HepG2 (cell line): ENCODE measurements at places on chromosomes 3 and 15. TPM values are rescaled to one million over a fixed set of nuclear protein-coding genes. Genes with fewer than 3 reads are reported as not detected.
A peak's percentile ranks its signal among the peaks of the same experiment; 100 is the strongest.

DUOX2 gene
- 0.08 and 0.27 TPM in 2 replicates for polyA plus RNA-seq

TPRG1 gene
- 0.09 and 0.17 TPM in 2 replicates for polyA plus RNA-seq

NSUN3 gene
- polyA plus RNA-seq: 3.2 and 3.6 TPM in 2 replicates

BLM gene
- 2.8 and 5.1 TPM in 2 replicates for polyA plus RNA-seq

KLHL6 gene
- polyA plus RNA-seq: not detected in 2 replicates

SLC22A14 gene
- polyA plus RNA-seq: 0.03 TPM in 1 of 2 replicates, not detected in the other

PP2D1 gene
- not detected in 2 replicates for polyA plus RNA-seq

UNC13C gene
- not detected in 2 replicates for polyA plus RNA-seq

GRCh38 chr3:189320511-189320910, 148.7 kb downstream of the TPRG1 start:
- DNase-seq: no peak
- H3K36me3 ChIP-seq: no peaks in the 10 kb centered on the region
- H3K27ac ChIP-seq: no peak overlapping the region
- H3K4me1 ChIP-seq: peaks cover 23% of the 10 kb centered on the region

- no peaks in the 10 kb centered on the region for H3K36me3 ChIP-seq
- 0 out of 2 replicates have a peak, but pooled peaks cover 9% of the 10 kb centered on the region for H3K4me1 ChIP-seq
- no peak overlapping the region for H3K27ac ChIP-seq
- H3K4me3 ChIP-seq: no peak overlapping the region
- H3K27me3 ChIP-seq: no peaks in the 10 kb centered on the region; the same call in 2 of the 3 replicates
Measured at GRCh38 chr3:4906107-4906621, 73.1 kb upstream of the BHLHE40 start.

- no peaks in the 10 kb centered on the region for H3K36me3 ChIP-seq
- H3K27me3 ChIP-seq: no peaks in the 10 kb centered on the region
- DNase-seq: no peak
- H3K4me3 ChIP-seq: no peak overlapping the region
Measured at GRCh38 chr15:34055868-34056595, 17.0 kb upstream of the AVEN start.

DNA sequence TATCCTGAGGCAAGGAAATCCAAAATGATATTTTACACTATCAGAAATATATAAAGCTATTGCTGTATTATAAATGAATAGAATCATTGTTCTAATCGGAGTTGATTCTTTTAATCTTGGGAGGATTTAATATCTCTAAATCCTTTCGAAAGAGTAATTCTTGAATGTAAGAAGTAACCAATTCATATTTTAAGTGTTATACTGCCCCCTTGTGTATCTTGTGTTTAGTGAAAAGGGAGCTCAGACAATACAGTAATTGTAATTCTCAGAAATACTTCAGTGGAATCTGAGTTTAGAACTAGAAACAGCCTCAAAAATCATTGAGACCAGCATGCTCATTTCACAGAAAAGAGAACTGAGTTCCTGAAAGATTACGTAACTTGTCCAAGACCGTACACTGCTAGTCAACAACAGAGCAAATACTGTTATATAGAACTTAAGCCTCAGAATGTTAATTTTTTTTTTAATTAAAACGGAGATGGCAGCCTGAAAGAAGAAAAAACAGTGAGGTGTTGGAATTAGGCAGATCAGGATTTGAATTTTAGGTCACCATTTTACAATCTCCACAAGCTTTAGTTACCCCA, 42.9 kb downstream of the PLCH1 start:
- no peak overlapping the region for H3K27ac ChIP-seq
- H3K4me3 ChIP-seq: no peak overlapping the region
- no peaks in the 10 kb centered on the region for H3K36me3 ChIP-seq
- peak; percentile 62 for DNase-seq

DNA sequence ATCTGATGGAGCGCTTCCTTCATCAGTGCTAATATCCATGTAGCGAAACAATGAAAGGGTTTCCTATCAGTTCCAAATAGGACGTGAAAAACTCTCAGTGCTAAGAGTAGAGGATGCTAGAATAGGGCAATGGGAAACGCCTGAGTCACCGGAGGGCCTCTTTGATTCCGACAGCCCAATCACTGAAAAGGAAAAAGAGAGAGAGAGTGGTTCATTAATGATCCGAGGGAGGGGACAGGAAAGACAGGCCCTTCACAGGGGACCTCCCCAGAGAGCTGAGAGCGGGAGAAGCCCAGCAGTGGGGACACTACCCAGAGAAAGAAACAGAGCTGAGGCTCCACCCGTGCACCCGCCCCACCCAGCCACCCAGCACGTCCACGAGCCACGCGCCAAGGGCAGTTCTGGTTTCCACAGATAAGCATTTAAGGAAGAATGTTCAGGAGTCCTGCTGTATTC, 76.9 kb downstream of the RPN1 start:
- H3K36me3 ChIP-seq: no peaks in the 10 kb centered on the region
- no peak overlapping the region for H3K27ac ChIP-seq
- peaks cover 64% of the 10 kb centered on the region for H3K27me3 ChIP-seq
- no peak overlapping the region for H3K4me3 ChIP-seq
- DNase-seq: no peak

DNA sequence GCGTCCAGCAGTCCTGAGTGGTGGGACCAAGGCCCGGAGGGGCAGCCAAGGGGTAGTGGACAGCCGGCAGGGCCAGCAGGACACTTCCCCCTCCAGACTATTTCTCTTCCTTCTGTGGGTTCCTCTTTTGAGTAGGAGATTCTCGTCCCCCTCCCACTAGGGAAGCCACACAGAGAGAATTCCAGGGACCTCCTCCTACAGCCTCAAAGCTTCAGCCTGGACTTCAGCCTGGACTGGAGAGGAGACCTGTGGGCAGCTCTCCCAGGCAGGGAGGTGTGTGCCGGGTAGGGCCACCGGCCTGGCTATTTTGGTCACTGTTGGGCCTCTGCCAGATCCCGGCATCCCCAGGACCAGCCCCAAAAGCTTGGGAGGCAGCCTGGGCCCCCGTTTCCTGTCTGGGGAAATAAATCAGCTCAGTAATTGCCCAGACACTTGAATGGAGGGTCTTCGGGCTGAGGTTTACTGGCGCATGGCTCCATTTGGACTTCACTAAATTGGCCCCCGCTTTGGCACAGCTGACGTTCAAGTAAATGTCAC, 1.3 kb downstream of the SLC6A6 start:
- peak overlapping the region; percentile 83 for H3K4me3 ChIP-seq
- H3K27ac ChIP-seq: peak overlapping the region; percentile 74
- H3K36me3 ChIP-seq: 0 out of 3 replicates have a peak, but pooled peaks cover 5% of the 10 kb centered on the region
- no peaks in the 10 kb centered on the region; the same call in 2 of the 3 replicates for H3K27me3 ChIP-seq
- DNase-seq: peak; percentile 27

DNA sequence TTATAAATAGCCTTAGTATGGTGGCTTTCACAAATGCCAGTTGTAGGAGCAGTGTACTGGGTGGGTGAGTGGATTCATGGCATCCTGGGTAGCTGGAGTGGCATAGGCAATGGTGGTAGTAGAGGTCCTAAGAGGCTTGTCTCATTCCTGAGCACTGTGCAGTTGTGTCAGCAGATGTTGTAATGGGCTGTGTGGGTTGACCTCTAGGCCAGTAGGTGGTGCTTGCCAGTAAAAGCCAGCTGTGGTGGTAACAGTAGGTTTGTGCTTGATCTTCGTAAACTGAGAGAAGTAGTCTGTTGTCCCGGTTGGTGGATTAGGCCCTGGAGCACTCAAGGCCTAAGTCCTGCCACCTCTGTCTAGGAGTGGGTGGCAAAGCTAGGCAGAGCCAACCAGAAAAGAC, 149.7 kb upstream of the SUCLG2 start:
- peak; percentile 16 for DNase-seq
- H3K4me1 ChIP-seq: no peaks in the 10 kb centered on the region
- H3K27ac ChIP-seq: no peak overlapping the region
- no peaks in the 10 kb centered on the region for H3K27me3 ChIP-seq

DNA sequence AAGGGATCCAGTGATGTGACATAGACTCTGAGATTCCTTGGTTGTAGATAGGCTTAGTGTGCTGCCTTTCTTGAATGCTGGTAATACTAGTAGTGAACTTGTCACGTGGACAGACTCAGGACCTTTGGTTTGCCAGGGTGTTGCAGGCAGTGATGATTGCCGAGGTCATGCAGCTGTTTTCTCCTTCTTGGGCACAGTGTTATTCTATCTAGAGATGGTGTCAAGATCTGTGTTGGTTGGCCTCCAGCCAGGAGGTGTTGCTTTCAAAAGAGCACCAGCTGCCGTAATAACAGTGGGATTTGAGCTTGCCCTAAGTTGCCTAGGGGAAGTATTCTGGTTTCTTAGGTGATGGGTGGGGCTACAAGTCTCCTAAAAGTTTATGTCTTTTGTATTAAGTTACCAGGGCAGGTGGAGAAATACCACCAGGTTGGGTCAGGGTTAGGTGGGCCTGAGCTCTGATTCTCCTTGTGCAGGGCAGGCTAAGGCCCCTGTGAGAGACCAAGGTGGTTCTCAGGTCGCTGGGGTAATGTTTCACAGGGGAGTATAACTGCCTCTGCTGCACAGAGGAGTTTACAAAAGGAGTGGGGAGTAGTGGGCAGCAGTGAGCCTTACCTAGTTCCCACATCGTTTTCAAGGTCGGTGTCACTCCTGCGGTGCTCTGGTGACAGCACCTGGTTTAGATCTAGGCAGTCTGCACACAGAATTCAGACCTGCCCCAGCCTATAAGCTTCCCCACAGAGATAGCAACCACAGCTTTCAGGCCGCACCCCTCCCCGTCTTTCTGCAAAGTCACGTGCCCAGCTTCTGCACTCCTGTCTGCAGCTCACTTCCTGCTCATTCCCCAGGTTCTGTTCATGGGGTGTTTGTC, 350.3 kb downstream of the DOCK3 start:
- no peak overlapping the region for H3K4me3 ChIP-seq

GRCh38 chr3:179973931-179974361, 62.8 kb downstream of the PEX5L start:
- H3K27me3 ChIP-seq: peaks cover 3% of the 10 kb centered on the region; the same call in 1 of the 3 replicates
- no peak overlapping the region for H3K4me3 ChIP-seq
- no peak overlapping the region for H3K27ac ChIP-seq
- H3K36me3 ChIP-seq: no peaks in the 10 kb centered on the region

DNA sequence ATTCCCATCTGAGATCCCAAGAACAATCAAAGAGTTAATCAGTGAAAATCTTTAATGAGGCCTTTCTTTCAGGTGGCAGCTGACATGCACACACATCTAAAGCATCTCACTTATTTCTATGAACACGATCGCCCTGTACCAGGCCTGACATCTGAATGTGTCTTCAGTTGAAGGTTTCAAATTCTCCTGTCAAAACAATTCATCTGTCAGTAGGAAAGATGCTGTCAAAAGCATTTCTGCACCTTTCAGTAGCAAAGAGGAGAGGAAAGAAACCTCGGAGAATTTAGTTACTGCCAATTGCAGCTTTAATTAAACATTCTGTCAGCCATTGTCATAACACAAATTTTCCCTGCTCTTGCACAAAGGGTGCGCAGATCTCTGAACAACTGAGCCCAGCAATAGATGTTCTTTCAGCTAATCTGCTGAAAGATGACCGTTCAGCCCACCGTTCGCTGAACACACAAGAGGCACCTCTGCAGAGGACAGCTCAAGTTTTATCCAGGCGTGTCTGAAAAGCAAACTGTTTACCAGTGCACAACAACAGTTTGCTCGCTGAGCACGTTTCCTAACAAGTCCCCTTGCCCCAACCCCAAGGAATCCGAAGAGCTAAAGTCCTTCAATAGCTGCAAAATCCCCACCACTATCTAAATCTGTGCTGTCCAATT, 34.1 kb downstream of the LRIG1 start:
- no peaks in the 10 kb centered on the region for H3K27me3 ChIP-seq
- no peak overlapping the region for H3K27ac ChIP-seq
- H3K4me3 ChIP-seq: no peak overlapping the region
- DNase-seq: no peak
- H3K4me1 ChIP-seq: peaks cover 87% of the 10 kb centered on the region

GRCh38 chr3:182609575-182610156, 183.6 kb upstream of the ATP11B start:
- no peaks in the 10 kb centered on the region for H3K27me3 ChIP-seq
- H3K36me3 ChIP-seq: no peaks in the 10 kb centered on the region
- no peak overlapping the region for H3K27ac ChIP-seq
- no peaks in the 10 kb centered on the region for H3K4me1 ChIP-seq
- no peak for DNase-seq
- H3K4me3 ChIP-seq: no peak overlapping the region

GRCh38 chr3:7695049-7695448, 806.6 kb upstream of the LMCD1 start:
- H3K27me3 ChIP-seq: no peaks in the 10 kb centered on the region
- H3K4me3 ChIP-seq: no peak overlapping the region
- H3K36me3 ChIP-seq: no peaks in the 10 kb centered on the region
- no peak overlapping the region for H3K27ac ChIP-seq
- DNase-seq: no peak

DNA sequence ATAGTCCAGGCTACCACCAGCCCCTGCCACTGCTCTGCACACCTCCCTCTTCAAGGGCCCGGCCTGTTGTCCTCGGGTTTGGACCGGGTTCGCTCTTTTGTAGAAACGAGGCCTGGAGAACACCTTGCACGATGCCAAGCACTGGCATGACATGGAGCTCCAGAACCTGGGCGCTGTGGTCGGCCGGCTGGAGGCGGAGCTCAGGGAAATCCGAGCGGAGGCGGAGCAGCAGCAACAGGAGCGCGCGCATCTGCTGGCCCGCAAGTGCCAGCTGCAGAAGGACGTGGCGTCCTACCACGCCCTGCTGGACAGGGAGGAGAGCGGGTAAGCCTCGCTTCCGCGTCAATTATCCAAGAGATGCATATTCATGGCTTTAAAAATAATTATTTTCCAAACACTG, 72.4 kb downstream of the BFSP2 start:
- H3K36me3 ChIP-seq: no peaks in the 10 kb centered on the region
- H3K27ac ChIP-seq: no peak overlapping the region
- DNase-seq: no peak
- H3K27me3 ChIP-seq: no peaks in the 10 kb centered on the region
- H3K4me1 ChIP-seq: peaks cover 43% of the 10 kb centered on the region
